Activated naive CD8-positive, alpha-beta T cell treated with anti-CD3 and anti-CD28 coated beads, Interleukin-2, amount 10 ng/mL, durations not matched to agents 7 days and 5 days (primary cell): ENCODE measurements at places on chromosomes 2 and 18. TPM values are rescaled to one million over a fixed set of nuclear protein-coding genes. Genes with fewer than 3 reads are reported as not detected.

TUBA4A gene
- total RNA-seq: 266 TPM

PFN4 gene
- not detected for total RNA-seq

ZNF516 gene
- total RNA-seq: 6.9 TPM

- no peak for DNase-seq
Observed at GRCh38 chr2:65818873-65819451, 386.6 kb upstream of the SPRED2 start.

DNA sequence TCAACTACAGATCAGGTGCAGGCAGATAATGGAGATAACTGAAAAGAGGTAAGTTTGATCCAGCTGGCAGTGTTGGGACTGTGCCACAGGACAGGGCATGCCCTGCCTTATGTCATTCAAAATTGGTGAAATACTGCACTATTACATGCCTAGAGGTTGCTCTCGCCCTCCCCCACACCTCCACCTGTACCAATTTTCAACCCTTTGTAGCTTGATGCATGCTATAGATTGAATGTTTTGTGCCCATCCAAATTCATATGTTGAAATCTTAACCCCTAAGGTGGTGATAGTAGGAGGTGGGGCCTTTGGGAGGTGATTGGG, 72.1 kb upstream of the LYPD6B start:
- no peak for DNase-seq

DNA sequence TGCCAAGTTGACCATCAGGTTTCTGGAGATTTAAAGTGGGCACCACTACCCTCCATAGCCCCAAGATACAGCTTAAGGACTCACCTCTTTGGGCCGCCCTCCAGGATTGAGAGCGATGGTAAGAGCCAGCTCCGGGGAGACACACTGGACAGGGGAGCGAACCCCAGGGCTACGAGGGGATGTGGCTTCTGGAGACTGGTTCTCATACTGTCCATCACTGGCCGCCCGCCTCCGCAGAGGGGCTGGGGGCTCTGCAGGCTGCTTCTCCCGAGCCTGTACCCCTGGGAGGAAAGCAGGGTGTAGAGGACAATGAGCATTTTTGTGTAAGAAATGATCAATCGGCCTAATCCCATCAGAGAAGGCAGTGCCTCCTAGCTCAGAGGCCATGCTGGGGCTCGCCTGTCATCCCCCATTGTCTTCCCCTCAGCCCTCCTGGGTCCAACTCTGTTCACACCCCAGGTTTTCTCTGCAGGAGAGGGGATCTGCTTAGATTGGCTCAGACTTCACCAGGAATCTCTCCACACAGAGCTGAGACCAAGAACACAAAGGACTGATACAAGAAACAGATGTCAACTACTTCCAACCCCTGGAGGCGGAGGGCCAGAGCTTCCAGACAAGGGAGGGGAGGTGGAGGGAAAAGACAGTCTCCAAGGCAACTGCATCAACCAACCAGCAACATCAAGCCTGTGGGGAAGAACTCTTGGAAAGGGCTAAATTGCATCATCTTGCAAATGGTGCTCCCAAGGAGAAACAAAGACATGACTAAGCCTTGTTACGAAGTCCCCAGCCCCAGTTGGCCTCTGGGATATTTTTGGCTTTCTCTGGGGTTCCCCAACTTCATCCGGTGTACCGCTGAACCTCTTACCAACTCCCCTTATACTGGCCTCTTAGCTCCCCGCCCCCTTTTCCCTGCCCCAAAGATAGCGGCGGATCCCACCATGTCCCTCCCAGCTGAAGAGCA, 166.6 kb downstream of the TNS1 start:
- DNase-seq: no peak

DNA sequence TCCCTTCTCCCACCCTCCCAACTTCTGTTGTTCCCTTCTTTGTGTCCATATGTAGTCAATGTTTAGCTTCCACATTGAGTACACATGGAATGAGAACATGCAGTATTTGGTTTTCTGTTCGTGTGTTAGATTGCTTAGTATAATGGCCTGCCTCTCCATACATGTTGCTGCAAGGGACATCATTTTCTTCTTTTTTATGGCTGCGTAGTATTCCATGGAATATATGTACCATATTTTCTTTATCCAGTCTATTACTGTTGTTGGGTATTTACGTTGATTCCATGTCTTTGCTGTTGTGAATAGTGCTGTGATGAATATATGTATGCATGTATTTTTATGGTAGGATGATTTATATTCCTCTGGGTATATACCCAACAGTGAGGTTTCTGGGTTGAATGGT, 42.0 kb downstream of the NUP35 start:
- no peak for DNase-seq

DNA sequence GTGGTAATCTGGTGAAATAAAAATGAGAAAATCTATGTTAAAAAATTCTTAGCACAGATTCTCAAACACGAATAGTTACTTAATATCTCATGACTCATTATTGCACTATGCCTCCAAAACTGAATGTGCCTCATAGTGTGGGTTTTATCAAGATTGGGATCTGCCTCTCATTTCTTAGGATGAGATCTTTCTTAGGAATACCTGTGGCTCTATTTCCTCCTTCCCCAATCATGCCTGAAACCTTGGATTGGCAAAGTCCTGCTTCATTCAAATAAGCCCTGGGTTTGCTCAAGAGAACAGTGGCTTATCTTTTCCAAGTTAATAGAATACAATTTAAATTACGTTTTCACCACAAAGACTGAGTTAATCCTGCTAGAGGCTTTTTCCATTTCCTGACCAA, 100.3 kb downstream of the DPP10 start:
- no peak for DNase-seq

DNA sequence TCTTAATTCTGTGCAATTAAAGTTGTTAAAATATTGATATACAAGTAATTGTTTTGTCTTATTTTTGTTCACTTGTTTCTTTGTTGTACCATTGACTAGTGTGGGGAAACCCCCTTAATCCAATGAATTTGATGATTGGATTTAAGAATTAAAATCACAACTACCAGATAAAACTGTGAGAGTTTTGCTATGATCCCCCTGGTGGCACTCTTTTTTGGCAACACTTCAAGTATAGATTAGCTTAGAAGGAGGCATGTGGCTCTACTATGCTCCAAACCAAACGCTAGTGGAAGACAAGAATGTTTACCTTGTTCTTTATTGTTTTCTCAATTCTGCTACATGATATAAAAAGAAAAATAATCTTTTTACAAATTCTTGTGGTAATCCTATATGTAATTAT, 477.8 kb upstream of the ETAA1 start:
- DNase-seq: no peak

DNA sequence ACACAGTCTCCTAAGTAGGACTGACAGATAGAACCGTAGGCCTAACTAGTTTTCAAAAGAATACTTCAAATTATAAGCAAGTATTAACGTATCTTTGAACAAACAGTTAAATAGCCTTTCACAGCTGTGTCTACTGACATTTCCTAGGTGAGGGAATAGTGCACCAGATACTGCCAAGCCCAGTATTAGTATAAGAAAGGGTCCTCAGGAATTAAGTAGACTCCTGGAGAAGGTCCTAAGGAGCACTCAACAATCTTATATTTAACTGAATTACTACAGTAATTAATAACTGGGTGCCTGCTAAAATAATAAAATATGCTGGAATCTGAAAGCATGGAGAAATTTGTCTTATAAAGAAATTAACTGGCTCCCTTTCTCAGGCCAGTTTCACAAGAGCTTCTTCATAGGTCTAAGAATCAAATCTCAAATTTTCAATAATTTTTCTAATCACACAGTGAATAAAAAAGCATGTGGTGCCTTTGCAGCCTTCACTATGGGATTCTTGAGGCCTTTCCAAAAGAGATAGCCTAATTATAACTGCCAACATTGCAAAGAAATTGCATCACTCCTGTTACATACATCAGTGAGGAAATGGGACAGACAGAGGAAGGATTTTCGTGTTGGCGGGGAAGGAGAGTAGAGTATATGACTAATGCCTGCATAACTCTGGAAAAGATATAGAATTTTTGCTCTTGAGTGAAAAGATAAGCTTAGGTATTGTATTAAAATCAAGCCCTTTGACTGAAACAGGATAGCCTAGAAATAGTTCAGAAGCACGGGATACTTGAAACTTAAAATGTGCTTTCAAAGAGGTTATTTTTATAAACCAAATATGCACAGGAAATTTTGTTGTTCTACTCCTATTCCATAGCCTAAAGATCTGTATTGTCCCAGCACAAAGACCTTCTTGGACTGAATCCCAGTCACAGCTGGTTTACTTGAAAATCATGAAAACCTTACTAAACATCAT, 228.6 kb upstream of the STK17B start:
- no peak for DNase-seq
